ENCODE measurements at places on chromosomes 2 and 18.

DNA sequence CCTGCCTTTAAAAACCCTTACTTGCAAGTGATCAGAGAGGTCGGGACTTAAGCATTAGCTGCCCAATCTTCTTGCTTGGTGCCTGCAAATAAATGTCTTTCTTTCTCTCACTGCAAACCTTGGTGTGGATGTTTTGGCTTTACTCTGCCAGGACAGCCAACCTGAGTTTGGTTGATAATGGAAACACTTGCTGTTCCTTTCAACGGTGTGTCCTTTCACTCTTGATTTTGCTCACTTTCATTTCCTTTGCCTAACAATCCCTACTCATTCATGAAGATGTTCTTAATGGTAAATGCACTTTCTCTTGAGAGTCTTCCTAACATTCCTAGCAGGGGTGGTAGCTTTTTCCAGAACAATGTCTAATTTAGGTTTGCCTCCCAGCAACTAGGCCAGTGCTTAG is 366.2 kb downstream of the HRH4 start:
- DNase-seq, result no peak

DNA sequence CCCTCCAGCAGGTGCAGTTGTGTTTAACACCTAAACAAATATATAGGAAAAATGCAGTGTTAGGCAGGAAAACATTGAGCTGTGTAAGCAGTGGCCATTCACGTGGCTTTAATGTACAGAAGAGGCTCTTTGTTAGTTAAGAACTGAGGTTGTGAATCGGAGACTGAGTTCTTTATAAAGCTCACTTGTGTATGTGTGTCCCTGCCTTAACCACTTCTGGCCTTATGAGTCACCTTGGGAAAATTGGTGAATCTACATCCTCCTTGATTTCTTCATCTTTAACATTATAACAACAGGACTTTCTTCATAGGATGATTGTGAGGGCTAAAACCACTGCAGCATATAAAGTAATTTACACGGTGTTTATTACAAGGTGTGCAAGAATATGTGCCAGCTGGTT is 188.4 kb upstream of the TPO start:
- DNase-seq, result no peak

- no peak for DNase-seq
Measured at GRCh38 chr2:45622336-45623075, 11.4 kb upstream of the SRBD1 start.

GRCh38 chr18:3819961-3820360 is 370.0 kb downstream of the TGIF1 start:
- no peak for DNase-seq

GRCh38 chr18:74498712-74499627 is 2.8 kb downstream of the CNDP2 start:
- DNase-seq, result peak; percentile 80

DNA sequence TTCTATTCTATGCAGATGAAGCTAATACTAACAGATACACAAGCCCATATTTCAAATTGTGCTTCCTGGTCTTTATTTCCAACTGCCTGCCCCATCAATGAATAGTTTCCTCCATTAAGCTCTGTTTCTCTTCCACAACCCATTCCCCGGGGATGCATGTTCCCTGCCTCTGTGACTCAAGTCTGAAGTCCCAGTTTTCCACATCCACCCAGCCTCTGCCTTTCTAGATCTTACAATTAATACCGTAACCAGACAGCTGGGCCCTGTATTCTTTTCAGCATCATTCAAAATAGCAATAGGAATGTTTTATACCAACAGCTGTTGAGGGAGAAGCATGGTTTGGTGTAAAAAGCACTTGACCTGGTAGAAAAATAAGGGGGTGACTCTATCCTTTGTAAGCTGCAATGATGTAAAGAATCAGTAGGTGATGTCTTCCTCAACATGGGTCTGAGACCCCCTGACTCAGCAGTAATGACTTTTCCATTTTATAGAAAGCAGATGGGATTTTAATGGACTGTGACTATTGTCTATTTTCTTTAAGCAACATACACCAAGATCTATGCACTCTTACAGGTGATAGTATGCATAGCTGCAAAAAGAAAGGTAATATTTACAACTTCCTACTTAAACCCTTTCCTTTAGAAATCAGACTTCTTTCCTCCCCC is 46.1 kb upstream of the DAPL1 start:
- DNase-seq, result no peak

- DNase-seq, result peak; percentile 82
Measured at GRCh38 chr2:68734688-68735525, at the start of gene ARHGAP25. ARHGAP25 (plus strand) TSS chr2:68734811; CDS start chr2:68735200, 389 bp downstream.

DNA sequence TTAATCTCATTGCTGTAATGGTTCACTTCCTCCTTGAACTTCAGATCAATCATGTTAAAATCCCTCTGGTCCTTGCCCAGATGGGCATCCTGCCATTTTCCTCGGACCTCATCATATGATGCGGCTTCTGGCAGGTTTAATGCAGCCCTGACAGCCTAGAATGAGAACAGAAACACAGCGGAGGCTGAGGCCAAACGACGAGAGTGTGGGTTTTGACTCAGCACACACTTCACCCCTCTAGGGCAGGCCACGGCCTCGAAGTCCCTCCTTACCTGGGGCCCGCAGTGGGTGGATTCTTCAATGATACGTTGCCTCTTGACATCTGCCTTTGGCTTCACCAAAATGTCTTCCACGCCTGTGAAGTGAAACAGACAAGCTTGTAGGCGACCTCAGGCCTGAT is 56.8 kb downstream of the POLR1A start:
- no peak for DNase-seq

GRCh38 chr2:58959996-58960395 is 718.9 kb upstream of the FANCL start:
- DNase-seq, result no peak

DNA sequence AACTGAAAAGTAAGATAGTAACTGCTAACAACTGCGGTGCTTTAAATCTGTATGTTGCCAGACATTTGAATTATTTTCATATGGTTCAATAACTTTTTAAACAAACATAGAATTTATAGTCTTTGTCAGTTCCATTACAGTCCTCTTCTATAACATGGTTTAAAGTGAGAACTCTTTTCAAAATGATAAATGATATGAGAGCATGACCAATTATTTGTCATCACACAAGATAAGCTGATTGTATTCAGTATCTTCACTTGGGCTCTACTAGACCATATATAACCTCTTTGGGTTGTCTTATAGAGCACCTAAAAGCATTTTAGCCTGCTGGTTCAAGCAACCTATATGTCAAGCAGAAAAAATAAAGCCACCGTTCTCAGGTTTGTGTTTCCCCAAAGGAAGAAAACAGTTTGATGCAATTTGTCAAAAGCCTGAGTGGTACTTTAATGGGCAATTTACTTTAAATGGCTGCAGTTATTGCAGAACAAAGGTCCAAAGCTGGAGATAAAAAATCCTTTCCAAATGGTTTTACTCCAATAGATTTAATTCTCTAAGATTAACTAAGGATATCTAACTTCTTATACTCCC is 298.4 kb downstream of the FSIP2 start:
- DNase-seq, result no peak

DNA sequence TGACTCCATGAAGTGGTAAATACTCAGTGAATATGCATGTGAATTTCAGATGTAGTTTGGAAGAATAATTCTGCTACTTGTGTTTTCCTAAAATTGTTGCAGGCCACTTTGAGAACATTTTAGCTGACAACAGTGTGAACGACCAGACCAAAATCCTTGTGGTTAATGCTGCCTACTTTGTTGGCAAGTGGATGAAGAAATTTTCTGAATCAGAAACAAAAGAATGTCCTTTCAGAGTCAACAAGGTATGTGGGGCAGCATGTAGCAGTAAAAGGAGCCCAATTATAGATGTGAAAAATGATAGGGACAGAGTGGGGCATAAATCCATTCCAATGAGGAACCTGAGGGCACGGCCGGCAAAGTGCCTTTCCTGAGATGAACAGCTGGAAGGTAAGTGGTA is 16.1 kb downstream of the SERPINB5 start:
- no peak for DNase-seq

DNA sequence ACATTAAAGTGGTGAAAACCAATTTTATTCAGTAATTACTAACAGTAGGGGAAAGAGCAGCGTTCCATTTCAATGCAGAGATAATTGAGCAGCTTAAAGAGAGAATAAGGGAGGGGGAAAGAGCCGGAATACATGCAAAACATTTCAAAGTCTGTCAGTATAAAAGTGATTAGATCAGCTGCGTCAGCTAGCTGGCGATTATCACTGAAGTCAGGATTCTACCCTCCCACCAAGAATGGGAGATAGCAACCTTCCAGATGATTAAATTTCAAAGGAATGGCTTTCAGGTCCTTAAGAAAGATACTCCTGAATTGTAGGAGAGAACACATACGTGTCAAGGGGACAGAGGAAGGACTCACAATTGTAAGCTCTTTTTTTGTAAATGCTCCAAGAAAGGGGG is 2.7 kb upstream of the ZC3H6 start:
- DNase-seq, result no peak

GRCh38 chr2:118936306-118936705 is 5.7 kb upstream of the MARCO start:
- no peak for DNase-seq

DNA sequence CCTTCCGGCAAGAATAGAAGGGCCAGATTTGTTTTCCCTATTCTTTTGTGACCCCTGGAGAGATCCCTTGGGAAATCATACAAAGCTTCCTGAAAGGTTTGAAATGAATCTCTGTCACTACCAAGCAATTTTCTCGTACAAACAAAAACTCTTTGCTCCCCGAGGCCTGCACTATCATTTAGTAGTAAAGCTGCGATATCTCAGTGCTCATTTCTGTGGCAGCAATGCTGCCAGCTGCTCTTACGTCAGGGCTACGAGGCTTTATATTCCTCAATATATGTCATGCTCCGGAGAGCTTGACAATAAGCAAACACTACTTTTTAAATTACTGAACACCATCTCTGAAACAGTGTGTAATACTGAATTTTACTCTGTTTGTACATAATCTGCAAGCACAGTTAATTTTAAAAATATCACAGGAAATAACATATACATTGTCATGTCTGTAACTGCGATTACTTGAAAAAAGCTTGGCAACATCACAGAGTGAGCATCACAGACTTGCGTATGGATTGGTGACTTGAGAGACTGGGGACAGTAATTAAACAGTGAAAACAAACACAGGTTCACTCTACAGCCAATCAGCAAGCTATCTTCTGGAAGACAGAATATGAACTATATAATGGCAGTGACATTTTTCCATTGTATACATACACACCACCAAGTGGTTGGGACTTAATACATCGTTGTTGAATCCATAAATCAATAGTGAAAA is 403.3 kb upstream of the NETO1 start:
- no peak for DNase-seq

DNA sequence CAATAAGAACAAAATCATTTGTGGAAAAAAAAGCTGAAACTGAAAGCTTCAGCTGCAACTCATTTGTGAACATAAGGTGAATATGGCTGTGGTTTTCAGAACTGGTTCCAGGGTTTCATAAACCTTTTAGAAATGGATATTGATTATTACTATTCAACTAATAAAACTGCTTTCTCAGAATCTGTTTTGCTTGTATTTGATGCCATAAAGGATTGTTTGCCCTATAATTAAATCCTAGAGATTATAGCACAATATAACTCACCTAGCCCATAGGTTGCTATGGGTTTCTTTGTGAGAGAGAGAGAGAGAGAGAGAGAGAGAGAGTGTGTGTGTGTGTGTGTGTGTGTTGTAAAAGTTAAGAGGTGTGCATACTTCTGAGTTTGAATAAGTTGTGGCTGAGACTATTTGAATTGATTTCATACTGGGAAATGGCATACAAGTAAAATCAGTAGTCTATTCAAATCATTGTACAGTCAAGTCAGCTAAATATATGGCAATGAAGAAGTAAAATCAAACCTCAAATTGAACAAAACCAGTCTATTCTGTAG is 339.2 kb downstream of the ARHGAP15 start:
- no peak for DNase-seq

DNA sequence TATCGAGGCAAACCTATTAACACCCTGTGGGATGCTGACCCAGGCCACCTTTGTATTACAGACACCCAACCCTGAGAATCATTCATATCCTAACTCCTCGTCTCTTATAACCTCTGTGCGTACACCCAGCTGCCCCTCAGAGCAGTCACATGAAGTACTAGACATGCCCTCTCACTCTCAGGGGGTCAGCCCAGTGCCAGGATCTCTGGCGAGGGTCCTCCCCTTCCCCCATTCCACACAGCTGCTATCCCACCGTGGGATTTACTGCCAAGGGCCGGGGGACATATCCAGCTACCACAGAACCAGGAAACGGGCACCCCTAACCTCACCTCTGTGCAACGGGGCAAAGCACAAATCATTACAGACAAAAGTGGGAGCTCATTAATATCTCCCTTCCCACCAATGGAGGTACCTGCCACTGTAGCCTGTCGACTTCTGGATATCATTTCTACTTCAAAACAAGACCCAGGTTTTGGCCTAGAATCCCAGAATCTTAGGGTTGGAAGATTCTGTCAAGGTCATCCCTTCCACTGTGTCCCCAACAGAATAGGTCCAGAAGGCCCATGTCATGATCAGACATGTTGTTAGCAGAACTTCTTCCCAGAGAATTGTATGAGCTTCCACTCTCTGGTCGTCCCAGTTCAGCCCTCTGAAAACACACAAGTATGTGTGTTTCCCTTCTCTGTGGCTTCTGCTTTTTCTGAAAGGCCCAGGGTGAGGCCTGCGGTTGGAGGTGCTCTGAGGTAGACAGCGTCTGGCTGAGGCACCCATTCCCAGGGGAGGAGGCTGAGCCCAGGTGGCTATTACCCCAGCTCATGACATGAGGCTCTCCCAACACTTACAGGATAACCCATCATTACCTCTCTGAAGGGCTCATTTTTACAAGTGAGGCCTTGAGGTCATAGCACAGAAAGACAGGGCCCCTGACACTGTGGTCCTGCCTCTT is 1.7 kb downstream of the TMBIM1 start:
- DNase-seq, result peak; percentile 88

GRCh38 chr2:224594840-224595239 is 9.7 kb upstream of the CUL3 start:
- DNase-seq, result no peak

- no peak for DNase-seq
Measured at GRCh38 chr2:44075541-44075940, 79.8 kb upstream of the LRPPRC start.

GRCh38 chr2:230674966-230675672 is 37.5 kb upstream of the CAB39 start:
- DNase-seq, result no peak

DNA sequence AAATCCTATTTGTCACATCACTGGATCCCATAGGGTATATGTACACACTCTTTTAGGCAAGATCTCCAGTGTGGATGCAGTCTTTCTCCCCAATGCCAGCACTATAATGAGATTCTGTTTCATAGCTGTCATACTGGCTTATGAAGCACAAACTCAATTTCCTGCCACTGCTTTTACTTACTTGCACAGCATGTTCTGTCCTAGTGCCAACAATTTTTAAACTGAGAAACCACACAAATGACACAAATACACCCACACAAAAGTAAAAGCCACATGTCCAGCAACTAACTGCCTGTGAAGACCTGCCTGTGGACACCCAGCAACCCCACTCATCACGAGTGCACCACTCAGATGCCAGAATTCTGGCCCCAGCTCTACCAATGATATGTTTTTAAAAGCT is 29.6 kb upstream of the RNU4ATAC start:
- DNase-seq, result no peak
